K562 (cell line): ENCODE measurements at places on chromosomes 13 and 19.
A peak's percentile ranks its signal among the peaks of the same experiment; 100 is the strongest.

GRCh38 chr13:108375034-108375433, 105.5 kb downstream of the TNFSF13B start:
- H3K27me3 ChIP-seq: no peaks in the 10 kb centered on the region
- no peak overlapping the region for H3K27ac ChIP-seq
- H3K4me3 ChIP-seq: no peak overlapping the region
- no peak for DNase-seq
- H3K4me1 ChIP-seq: no peaks in the 10 kb centered on the region
- H3K36me3 ChIP-seq: no peaks in the 10 kb centered on the region

GRCh38 chr13:97537110-97537509, 103.1 kb downstream of the RAP2A start:
- no peak overlapping the region for H3K4me3 ChIP-seq
- no peak for DNase-seq

- H3K27ac ChIP-seq: no peak overlapping the region
- no peaks in the 10 kb centered on the region for H3K27me3 ChIP-seq
- H3K4me1 ChIP-seq: 0 out of 3 replicates have a peak, but pooled peaks cover 2% of the 10 kb centered on the region
Measured at GRCh38 chr13:111183959-111184358, 68.8 kb downstream of the ARHGEF7 start.

GRCh38 chr13:20691616-20692015, 11.9 kb upstream of the IL17D start:
- no peaks in the 10 kb centered on the region for H3K36me3 ChIP-seq
- H3K4me1 ChIP-seq: no peaks in the 10 kb centered on the region
- no peak overlapping the region for H3K4me3 ChIP-seq
- no peak overlapping the region for H3K27ac ChIP-seq
- no peaks in the 10 kb centered on the region for H3K27me3 ChIP-seq

- peak overlapping the region; percentile 96 for H3K27ac ChIP-seq
- peaks cover 45% of the 10 kb centered on the region; the same call in 2 of the 3 replicates for H3K4me1 ChIP-seq
- peak; percentile 99 for DNase-seq
- H3K4me3 ChIP-seq: peak overlapping the region; percentile 70
- no peaks in the 10 kb centered on the region for H3K27me3 ChIP-seq
Measured at GRCh38 chr19:12884926-12885748, 1.9 kb downstream of the KLF1 start.

DNA sequence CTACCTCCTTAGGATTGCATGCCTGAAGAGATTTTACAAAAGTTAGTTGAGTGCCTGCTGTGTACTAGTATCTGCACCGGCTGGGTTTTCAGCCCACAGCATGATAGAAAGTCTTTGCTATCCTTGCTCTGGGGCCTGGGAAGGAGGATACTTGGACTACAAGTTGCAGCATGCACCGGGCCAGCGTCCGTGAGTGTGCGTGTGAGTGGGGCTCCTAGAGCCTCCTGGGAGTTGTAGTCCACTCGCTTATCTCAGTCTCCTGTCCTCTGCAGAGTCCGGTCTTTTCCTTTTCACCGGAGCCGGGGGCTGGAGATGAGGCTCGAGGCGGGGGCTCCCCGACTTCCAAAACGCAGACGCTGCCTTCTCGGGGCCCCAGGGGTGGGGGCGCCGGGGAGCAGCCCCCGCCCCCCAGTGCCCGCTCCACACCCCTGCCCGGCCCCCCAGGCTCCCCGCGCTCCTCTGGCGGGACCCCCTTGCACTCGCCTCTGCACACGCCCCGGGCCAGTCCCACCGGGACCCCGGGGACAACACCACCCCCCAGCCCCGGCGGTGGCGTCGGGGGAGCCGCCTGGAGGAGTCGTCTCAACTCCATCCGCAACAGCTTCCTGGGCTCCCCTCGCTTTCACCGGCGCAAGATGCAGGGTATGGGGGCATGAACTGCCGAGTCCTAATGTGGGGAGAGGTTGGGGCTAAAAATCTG, 20.6 kb downstream of the BRSK1 start:
- no peaks in the 10 kb centered on the region for H3K27me3 ChIP-seq
- H3K27ac ChIP-seq: no peak overlapping the region
- H3K4me3 ChIP-seq: no peak overlapping the region
- DNase-seq: peak; percentile 86
